ENCODE measurements at places on chromosomes 6 and 20.

DNA sequence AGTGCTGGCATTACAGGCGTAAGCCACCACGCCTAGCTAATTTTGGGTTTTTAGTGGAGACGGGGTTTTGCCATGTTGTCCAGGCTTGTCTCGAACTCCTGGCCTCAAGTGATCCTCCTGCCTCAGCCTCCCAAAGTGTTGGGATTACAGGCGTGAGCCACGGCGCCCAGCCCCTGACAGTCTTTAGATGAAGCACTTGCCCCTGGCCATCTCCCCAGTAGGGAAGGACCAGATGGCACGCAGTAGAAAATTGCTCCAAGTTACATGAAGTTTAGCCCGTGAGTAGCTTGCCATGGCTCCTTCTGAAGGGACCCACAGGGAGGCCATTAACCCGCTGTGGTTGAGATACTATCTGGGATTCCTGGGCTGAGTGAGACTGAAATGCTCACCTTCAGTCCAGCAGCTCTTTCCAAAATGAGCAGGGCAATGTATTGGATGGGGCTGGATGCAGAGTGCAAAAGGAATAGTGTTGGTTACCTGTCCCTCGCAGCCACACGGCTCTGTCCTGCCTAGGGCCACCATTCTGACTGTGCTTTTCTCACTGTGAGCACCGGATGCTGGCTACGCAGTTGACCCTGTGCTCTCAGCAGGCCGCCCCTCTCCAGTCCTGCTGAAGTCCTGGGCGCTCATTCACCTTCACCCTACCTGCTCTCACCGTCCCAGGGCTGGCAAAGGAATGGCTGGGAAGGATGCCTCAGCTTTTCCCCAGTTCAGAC, 66.9 kb downstream of the EFCAB8 start:
- no peak for DNase-seq

DNA sequence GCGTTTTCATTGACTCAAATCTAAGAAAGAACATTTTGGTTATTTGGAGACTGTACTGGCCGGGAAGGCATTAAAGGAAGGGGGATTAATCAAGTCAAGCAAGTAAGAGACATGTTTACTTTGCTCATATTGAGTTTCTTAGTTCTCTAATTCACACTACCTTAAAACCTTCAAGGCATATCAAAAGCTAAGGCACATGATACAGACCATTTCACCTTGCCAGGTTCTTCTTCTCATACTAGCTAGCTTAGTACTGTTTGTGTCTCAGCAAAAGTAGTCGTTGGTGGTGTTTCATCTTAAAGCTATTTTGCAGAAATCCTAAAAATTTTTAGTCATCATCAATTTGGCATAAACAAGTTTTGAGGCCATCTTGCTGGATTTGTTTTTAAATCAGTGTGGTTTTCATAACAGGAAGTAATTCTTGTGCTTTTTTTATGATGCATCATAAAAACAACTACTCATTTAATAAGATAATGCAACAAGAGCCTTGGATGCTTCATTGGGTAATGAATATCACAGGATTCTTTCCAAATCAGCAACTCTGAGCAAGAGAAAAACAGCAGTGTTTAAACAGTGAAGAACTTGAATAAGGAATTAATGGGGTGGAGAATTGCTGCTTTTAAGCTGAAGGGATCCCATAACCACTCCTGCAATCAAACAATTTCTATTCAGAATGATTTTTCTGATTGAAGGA, 425.3 kb downstream of the EPM2A start:
- no peak for DNase-seq

DNA sequence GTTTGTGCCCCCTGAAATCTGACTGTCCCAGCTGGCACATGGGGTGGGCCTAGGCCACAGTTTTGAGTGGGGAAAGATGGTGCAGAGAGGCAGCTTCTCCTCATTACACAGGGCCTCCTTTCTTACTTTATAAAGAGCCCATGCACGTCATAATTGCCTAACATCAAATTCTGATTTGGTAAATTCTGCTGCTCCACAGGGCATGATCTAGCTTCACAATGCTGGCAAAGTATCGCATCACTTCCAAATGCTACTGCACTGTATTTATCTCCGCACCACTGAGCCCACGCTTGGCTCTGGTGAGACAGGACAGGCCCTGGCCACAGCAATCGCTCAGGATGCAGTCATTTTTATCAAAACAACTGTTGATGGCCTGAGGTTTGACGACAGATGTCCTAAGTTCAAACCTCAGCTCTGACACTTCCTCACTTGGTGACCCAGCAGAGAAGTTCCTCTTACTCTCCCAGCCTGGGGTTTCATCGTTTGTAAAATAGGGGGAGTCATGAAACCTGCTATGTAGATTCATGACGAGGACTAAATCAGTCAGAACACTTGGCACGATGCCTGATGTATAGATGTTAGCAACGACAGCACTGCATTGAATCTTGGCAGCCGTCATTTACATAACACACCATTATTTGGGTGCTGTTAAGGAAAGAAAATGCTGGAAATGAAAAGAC, 187.9 kb downstream of the TTLL2 start:
- DNase-seq: no peak

GRCh38 chr20:24584538-24585356, 115.3 kb downstream of the SYNDIG1 start:
- DNase-seq: no peak

GRCh38 chr20:47774131-47774777, 11.0 kb downstream of the SULF2 start:
- no peak for DNase-seq

GRCh38 chr6:137487869-137488149, 6.4 kb downstream of the OLIG3 start:
- DNase-seq: no peak

DNA sequence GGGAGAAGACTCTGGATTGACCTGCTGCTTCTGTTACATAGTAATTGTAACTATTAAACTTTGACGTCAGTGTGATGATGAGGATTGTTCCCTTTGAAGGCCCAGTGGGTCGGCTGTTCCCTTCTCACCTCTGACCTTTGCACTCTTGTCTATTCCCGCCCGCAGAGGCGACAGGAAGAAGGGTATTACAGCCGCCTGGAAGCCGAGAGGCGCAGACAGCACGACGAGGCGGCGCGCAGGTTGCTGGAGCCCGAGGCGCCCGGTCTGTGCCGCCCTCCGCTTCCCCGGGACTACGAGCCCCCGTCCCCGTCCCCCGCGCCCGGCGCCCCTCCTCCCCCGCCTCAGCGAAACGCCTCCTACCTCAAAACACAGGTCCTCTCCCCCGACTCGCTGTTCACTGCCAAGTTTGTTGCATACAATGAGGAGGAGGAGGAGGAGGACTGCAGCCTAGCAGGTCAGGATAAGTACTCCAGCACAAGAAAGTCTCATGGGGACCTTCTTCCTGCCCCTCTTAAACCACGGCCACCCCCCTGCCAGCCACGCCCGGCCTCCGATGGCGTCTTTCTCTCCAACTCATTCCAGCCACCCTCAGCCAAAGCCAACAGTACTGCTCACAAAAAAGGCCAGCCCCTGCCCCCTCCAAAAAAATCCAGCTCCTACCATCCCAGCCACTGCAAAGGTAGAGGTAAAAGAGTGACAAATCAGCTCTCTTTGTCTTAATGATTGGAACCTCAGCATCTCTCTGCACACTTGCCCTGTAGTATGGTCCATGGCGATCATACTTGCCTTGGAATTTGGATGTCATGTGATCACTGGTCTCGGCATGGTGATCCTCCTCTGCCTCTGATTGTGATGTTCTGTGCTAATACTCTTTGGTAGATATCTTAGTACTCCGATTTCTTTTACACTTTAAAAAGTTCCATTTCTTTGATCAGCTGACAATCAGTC, 31.6 kb upstream of the KIF25 start:
- DNase-seq: no peak

DNA sequence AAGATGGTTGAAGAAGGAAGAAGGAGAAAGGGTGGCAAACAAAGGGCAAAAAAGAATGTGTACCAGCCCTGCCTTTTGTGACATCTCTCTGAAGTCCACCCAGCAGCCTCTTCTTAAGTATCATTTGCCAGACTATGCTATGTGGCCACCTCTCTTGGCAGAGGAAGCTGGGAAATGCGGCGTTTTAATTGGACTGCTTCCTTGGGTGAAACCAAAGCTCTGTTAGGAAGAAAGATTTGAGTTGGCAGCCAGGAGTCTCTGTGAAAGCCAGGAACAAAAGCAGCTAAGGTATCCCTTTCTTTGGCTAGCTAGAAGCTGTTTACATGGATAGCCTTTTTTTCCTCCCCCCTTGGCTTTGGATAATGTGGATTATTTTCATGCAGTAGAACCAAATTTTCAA, 67.5 kb upstream of the GTSF1L start:
- no peak for DNase-seq

DNA sequence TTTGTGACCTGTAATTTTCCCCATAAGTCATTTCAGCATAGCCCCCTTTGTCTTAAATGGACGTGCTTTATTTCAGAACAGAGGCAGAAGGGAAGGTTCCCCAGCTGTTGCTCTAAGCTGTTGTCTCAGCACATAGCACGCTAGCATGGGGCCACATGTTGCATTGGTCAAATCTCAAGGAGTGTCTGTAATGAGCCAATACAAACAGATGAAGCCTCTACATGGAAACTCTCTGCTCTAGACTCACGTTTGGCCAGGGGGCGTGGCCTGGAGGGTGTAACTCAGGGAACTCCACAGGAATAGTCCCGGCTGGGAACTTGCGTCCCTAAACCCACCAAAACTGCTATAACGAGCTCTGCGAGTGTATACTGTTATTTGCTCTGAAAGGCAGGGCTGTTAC, 35.2 kb upstream of the SLC22A2 start:
- DNase-seq: no peak

DNA sequence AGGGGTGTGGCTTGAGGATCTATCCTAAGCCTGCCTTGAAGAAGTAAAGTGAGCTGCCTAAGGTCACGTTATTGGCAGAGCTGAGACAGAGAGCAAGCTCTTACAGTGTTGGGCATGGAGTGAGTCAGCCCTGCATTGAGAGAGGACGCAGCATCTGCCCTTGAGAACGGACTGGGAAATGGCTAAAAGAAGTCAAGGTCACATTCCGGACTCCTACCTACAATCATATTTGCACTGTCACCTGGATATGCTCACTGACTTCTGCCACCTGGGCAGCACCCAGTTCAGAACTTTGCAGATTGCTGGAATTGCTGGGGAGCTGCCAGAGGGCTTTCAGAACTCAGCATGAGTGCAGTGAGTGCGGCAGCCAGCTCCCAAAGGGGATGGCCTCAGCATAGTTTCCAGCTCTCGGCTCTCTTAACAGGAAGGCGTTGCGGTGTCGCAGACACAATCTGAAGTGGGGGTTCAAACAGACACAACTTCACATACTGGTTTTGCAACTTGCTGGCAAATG, 199.3 kb upstream of the SGK1 start:
- DNase-seq: no peak

- no peak for DNase-seq
Observed at GRCh38 chr6:24929242-24929641, 6.5 kb downstream of the RIPOR2 start.

DNA sequence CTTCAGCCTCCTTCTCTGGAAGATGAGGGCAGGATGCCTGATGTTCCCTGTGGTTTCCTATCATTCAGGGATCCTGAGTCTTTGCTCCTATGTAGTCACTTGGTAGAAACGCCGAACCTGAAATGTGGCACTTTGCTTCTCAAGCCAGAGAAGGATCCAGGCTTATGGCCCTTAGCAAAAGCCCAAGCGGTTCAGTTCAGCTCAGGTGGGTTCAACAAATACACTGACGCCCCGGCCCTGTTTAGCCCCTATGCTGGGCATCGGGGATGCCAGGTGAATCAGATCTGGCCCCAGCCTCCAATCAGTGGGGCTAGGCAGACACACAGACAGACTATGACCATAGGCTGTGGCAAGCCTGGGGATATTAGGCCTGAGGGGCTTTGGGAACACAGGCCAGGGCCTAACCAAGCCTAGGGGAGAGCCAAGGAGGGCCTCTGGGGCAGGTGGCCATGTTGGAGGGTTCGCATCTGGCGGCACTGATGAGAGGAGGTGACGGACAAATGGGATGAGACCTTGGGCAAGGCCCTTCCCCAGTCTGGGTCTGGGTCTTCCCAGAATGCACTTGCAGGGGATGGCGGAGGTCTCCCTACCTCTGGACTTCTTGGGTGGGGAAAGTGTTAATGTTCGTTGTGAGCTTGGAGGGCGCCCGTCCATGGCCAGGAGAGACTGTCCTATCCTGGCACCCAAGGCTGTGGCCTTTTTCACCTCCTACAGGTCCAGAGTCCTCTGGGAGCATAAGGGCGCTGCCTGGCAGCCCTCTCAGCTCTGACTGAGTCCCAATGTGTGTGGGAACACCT, 17.6 kb upstream of the SRC start:
- no peak for DNase-seq

GRCh38 chr20:33697129-33697528, 10.9 kb upstream of the E2F1 start:
- DNase-seq: no peak

- no peak for DNase-seq
Observed at GRCh38 chr6:31573239-31574105, 1.4 kb downstream of the LTA start.

DNA sequence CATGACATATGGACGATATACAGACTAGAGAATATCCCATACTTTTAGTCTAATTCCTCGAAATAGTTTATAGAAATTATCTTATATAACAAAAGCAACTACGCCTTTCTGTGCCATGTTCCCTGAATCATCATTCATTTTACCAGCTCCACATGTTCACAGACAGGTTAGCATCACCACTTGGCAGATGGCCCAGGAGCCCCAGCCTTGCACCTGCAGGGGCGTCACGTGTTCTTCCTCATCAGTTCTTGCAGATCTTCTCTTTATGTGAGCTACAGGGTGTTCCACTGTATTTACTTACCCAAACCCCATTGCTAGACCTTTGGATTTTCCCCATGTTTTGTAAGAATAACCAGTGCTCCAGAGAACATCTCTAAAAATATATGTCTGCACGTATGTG, 12.6 kb upstream of the BNIP5 start:
- peak; percentile 67 for DNase-seq

DNA sequence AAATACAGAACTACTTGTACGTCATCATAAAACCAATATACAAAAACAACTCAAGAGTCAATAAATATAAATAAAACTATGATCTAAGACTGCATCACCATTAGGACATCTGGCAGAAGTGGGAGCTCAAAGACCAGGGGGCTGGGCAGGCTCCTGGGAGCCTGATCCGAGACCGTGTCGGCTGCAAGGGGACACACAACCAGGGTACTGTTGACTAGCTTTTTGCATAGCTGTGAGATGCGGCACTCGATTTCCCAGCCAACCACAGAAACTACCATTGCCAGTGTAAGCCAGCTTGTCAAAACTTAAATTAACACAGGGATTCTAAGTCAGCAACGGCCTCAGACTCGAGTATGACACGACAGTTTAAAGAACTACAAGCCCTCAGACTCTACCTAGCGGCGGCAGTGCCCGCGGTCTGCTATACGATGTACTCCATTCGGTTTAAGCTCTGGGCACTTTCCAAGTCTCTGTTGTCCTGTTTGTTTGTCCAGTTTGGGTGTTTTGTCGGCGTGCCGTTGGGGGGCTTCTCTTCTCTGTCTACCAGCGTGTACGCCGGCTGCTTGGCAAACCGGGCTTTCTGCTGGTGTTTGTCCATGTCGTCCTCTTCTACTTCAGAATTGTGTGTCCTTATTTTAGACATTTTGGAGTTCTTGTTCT, 34.6 kb downstream of the JAG1 start:
- no peak for DNase-seq

DNA sequence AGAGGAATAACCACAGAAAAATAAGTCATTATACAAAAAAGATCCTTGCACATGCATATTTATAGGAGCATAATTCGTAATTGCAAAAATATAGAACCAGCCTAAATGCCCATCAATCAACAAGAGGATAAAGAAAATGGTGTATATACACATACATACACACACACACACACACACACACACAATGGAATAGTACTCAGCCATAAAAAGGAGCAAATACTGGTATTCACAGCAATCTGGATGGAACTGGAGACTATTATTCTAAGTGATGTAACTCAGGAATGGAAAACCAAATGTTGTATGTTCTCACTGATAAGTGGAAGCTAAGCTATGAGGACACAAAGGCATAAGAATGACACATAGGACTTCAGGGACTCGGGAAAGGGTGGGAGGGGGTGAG, 1.9 kb upstream of the KIAA1586 start:
- DNase-seq: no peak

Measured in CD8-positive, alpha-beta T cell (primary cell).